ENCODE measurements at places on chromosomes 7 and 10. TPM values are rescaled to one million over a fixed set of nuclear protein-coding genes. Genes with fewer than 3 reads are reported as not detected.

DNA sequence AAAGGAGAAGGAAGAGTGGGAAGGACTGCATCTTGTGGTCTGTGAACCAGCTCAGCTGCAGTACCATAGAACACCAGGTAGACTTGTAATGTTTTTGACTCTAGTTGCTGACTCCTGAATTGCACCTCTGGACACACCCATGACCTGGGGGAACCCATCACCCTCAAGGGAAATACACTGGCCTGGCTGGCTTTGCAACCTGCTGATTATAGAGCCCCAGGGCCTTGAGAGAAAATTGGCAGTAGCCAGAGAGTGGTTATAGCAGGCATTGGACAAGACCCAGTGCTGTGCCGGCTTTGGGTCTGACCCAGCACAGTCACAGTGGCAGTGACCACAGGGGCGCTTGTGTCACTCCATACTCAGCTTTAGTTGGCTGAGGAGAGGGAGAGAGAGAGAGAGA, 902.3 kb downstream of the GRID1 start:
- H3K4me1 ChIP-seq = no peaks in the 10 kb centered on the region
- no peaks in the 10 kb centered on the region for H3K36me3 ChIP-seq
- no peak for DNase-seq
- no peak overlapping the region for H3K4me3 ChIP-seq

- H3K27me3 ChIP-seq = no peaks in the 10 kb centered on the region
- H3K4me1 ChIP-seq = no peaks in the 10 kb centered on the region
- DNase-seq = no peak
Observed at GRCh38 chr7:101465576-101466196, 103.0 kb downstream of the COL26A1 start.

Gene VSTM4
- polyA plus RNA-seq = 1.8 TPM

DNA sequence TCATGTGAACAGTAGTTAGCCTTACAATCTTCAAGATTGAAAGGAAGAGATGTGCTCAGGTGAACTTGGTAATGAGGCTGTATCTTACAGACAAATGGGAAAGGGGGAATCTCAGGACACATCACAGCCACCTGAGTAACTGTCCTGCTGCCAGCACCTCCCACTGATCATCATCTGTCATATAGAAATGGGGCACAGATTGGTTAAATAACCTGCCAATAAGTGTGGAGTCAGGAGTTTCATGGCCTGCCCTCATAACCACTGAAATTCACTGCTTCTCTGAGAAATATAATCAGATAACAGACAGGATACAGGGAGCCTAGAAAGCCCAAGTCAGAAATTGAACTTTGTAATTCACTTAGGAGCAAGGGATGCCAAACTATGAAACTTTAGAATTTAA, 64.9 kb upstream of the TAS2R16 start:
- no peak for DNase-seq
- no peaks in the 10 kb centered on the region for H3K4me1 ChIP-seq
- no peaks in the 10 kb centered on the region for H3K36me3 ChIP-seq
- no peak overlapping the region for H3K27ac ChIP-seq

DNA sequence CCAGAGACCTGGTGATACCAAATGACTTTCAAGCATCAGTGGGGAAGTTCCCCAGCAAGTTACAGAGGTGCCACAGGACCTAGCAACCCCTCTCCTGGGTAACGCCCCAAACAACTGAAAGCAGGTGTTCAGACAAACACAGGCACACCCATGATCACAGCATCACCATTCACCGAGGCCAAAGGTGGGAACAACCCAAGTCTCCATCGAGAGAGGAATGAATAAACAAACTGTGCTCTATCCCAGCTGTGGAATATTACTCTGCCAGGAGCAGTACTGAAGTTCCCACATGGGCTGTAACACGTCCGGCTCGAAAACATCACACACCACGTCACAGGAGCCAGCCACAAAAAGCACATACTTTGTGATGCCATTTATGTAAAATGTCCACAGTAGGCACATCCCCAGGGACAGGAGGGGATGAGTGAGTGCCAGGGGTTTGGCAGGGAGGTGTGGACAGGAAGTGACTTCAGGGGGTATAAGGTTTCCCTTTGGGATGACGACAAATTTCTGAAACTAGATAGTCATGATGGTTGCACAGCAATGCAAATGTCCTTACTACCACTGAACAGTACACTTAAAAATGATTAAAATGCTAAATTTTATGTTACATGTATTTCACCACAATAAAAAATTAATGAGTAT, 222.8 kb downstream of the TNS3 start:
- H3K4me1 ChIP-seq = peaks cover 4% of the 10 kb centered on the region
- H3K27ac ChIP-seq = no peak overlapping the region
- H3K4me3 ChIP-seq = no peak overlapping the region
- H3K36me3 ChIP-seq = no peaks in the 10 kb centered on the region
- no peaks in the 10 kb centered on the region for H3K27me3 ChIP-seq
- no peak for DNase-seq

Measured in psoas muscle (tissue), 8 donors.